ENCODE measurements at places on chromosomes 5 and 9.

DNA sequence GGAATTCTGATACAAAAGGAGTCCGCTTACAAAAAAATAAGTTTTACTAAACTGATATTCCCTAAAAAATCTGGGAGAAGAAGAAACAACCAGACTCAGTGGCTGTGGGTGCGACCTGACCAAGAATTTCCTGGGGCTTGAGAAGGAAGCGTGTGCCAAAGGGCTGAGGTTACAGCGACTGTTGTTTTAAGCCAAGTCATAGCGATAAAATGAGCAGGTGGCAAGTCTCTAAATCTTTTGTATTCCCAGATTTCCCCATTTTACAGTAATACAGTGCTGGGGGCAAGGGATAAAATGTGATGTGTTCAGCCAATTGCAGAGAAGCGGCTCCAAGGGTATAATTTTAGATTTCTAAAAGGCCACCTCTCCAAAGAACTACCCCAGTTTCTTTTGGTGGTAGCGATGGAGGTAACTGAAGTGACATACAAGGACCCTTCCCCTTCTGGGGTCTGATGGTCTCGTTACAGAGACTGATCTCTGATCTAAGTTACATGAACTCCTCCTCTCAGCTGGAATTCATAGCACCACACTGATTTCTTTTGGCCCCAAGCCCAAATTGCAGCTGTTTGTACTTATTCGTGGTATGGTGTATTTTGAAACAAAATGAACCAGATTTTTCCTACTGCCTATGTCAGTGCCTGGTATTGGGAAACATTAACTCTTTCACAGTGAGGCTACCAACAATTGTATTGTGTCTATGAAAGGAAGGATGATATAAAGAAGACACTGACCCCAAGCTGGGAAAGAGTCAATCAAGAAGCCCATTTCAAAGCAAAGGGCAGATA, 41.6 kb downstream of the LPAR1 start:
- peak; percentile 93 for DNase-seq

GRCh38 chr9:127758843-127759242, 19.6 kb downstream of the SH2D3C start:
- DNase-seq = no peak

GRCh38 chr9:16871336-16872151, 1.1 kb upstream of the BNC2 start:
- DNase-seq = peak; percentile 71

DNA sequence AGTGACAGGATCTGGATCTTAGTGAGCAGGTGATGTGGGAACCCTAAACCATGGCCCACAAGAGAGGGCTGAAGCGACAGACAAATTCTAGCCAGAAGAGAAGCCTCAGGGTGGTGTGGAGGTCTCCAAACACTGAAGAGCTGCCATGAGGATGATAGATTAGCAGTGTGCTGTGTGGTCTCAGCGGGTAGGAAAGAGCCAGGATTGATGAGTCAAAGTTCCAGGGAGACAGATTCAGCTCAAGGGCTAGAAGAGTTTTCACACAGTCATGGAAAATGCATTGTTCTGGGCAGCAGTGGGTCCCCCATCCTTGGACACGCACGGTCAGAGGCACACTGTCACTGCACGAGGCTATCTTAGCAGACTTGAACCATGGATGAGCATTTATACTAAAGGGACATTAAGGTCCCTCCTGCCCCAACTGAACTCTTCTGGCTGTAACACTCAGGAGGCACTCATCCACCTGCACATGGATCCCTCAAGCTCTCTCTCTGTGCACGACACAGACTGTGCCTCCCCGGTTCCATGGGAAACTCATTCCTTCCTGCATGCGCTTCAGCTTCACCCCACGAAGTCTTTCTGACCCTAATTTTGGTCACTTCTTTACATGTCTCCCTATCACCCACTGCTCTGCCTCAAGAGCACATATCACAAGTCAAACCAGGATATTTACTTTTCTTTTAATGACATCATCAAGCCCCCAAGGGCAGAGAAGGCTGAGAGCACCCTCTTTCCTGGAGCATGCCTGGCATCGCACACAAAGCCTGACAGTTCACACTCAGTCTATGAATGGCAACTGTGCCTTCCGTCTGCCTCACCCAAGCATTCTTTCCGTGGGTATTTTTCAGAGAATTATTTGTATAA, 84.8 kb downstream of the TLE1 start:
- peak; percentile 60 for DNase-seq

GRCh38 chr9:30582240-30582639, 1802.2 kb upstream of the ACO1 start:
- no peak for DNase-seq

DNA sequence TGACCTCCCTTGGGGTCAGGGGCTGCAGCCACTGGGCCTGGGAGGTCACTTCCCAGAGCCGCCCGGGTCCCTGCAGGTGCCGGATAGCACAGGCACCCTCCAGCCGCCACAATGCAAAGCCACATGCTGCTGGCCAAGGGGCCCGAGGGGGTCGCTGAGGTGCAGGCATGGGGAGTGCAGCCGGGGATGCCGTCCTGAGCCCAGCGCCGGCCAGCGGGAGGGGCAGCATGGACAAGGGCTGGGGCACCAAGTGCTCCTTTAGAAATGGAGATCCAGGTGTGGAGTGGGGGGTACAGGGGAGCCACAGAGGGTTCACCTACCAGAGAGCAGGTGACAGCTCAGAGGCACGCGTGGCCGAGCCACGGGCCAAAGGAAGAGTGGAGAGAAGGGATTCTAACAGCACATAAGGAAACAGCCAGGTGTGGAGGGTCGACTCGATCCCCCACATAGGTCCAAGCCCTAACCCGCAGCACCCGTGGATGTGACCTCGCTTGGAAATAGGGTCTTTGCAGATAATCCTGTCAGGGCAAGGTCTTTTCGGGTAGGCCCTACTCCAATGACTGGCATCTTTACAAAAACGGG, 24.7 kb downstream of the ZDHHC11B start:
- no peak for DNase-seq

GRCh38 chr5:7667216-7667767, 183.6 kb downstream of the CFAP90 start:
- DNase-seq = no peak
